T-helper 2 cell (primary cell): ENCODE measurements at places on chromosomes 11 and 22.

- DNase-seq = no peak
These were observed 44.8 kb downstream of the PRR5L start for GRCh38 chr11:36340897-36341296.

DNA sequence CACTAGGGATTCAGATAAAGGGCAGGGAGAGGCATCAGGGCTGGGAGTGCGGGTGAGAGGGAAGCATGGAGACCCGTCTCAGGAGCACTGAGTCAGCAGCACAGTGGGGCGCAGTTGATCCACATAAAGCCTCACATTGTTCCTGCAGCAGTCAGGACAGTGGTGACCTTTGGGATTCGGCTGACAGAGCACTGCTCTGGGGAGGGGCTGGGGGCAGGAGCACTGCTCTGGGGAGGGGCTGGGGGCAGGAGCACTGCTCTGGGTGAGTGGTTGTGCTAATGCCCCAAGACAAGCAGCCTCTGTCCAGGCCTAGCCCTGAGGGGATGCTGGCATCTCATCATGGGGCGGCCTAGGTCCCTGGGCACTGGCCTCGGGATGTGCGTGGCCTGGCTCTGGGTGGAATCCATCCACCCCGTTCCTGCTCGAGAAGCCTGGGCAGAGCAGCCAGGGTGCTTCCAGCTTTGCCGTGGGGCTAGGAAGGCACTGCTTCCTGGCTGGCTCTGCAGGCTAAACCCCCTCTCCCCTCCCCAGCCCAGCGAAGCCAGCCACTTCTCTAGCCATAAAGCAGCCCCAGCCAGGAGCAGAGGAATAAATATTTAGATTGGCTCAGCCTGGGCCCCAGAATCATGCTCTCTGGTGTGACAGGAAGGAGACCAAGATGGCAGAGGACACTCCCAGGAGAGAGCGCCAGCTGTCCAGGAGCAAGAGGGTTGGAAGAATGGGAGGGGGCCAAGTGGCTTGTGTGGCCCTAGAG lies 7.3 kb downstream of the OAF start:
- no peak for DNase-seq

- no peak for DNase-seq
These were observed 36.6 kb downstream of the DCUN1D5 start for GRCh38 chr11:103055221-103055890.

GRCh38 chr11:105786741-105787140 lies 176.9 kb downstream of the GRIA4 start:
- DNase-seq = no peak

GRCh38 chr22:44704159-44705021 lies 2.4 kb downstream of the PRR5 start:
- no peak for DNase-seq

DNA sequence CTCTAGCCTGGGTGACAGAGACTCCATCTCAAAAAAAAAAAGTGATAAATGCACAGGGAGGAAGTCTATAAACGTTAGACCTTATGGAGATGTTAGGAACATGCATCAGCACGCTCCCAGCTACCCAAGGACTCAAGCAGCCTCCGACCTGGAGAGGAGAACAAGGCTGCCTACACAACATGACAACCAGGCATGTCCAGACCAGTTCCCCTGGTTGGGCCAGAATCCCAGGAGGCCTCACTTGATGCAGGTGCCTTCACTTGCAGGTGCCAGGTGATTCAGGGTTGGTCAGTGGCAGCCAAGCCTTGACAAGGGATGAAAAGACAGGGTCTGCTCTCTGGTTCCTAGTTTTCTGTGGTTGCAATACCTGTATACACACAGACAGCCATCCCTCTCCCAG lies 5.9 kb downstream of the RANGAP1 start:
- DNase-seq = no peak

DNA sequence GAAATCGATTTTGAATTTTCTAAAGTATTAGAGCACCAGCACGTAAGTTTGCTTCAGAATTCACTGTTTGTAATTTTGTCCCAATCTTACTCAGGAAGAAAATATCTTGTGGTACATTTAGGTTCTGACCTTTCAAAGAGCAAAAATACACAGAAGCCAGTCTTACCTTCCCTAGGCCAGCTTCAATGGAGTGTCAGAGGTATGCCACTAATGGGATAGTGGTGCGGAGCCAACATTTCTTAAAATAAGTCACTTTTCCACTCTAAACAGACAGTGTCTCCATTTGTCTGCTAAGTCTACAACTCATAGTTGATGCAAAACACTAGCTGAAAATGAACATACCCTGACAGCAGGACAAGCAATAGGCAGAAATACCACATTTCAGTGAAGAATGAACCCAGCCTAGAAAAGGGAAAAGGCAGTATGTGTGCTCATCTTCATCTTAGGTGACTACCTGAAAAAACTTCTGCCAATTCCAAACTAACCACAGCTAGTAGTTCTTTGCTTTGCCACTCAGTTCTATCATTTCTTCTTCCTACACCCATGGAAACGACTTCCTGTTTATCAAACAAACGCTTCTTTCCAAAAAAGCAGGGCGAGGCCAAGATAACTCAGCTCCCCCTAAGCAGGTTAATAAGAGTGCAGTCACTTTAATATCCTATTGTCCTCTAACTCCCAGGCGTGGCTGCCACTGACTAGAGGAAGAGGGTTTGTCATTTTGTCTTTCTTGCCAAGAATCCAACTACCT lies 94.0 kb upstream of the APOA1 start:
- peak; percentile 81 for DNase-seq

- no peak for DNase-seq
These were observed 36.9 kb downstream of the IGF2 start for GRCh38 chr11:2102132-2102882.

DNA sequence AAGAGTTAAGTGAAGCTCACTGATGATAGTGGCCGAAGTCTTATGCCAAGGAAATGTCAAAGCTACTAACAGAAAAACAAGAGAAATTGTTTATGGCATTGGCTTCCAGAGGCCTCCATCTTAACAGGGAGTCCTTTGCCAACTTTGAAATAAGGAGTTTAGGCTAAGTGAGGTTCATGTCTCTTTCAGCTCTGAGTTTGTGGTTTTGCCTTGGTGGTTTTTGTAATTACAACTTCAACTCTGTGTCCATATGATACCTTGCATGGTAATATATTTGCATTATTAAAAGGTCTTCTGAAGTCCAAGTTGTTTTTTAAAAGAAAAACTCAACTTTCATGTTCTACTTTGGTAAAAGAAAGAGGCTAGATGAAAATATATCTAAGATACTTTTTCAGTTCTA lies 31.4 kb upstream of the ANO5 start:
- DNase-seq = no peak

DNA sequence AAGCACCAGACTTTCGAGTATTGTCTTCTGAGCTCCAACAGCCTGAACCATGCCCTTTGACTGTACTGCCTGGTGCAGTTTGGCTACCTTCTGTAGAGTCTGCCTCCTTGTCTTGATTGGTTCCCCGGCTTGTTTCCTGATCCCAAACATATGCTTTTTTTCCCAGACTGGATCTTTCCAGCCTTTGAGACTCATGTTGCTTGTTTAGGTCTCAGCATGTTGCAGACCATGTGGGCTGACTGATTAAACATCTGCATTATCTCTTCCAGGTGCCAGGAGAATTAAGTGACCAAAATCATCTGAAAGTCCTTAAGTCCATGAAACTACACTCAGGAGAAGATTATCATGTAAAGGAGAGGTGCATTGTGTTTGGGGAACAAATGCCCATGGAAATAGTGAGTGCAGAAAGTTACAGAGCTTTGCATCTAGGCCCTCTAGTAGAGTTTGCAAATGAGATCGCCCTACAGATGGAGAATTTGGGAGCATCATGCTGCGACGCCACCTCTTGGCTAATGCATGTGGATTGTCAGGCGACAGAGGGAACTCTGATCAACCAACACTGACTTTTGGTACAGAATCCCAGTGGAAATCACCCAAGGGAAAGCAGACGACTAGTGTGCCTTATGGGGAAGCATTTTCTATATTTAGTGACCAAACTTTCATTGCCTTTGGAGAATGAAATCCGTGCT lies 188.8 kb downstream of the BLID start:
- DNase-seq = no peak

- DNase-seq = no peak
These were observed 92.7 kb upstream of the TIMP3 start for GRCh38 chr22:32708830-32709229.

GRCh38 chr11:75534259-75535069 lies 8.7 kb upstream of the GDPD5 start:
- no peak for DNase-seq

GRCh38 chr22:28743852-28744251 lies 2.0 kb downstream of the HSCB start:
- no peak for DNase-seq

DNA sequence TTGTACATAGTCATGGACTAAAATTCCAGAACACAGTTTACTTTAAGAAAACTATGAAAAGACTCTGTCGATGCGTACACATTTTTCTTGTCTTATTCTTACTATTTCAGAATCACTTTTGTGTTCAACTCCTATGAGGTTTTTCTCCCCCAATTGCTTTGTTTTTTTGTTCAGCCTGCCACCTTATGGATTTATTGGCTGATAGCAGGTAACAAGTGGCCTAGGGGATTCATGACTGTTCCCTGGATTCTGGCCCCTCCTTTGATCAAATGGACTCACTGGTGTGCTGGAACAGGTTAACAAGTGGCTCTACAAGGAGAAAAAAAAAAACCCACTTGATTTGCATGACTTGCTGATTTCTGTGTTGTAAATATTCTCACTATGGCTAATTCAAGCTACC lies 10.6 kb downstream of the MMP20 start:
- no peak for DNase-seq

DNA sequence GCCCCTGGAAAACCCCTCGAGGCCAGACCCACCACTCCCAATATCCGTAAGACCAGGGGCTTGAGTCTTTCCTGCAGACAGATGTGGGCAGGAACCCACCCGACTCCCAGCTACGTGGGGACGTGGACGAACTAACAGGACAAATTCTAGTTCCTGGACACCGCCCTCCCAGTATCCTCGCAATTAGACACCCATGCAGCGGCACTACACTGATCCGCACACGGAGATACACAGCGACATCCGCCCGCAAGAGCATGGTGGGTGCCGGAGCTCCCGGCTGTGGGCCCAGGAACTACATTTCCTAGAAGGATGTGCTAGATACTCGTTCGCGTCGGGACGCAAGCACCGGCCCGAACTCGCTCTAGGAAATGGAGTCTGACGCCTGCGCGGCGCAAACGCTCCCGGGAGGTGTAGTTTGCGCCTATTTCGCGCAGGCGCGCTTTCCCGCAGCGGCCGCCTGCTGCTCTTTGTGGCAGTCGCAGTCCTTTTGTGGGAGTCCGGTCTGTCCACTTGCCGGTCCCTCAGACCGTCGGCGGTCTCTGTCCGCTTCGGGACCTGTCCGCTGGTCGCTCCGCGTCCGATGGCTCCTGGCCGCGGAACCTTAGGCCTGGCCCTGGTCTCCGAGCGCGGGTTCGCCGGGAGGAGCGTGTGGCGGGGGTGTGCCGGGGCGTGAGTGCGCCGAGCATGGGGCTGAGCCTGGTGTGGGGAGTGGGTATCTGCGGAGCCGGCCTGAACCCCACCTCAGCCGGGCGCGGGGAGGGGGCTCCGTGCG lies at the start of gene ZNF74:
Gene ZNF74, plus strand, starts transcription at position 447 of the 772 bp plus-strand sequence. CDS start 478 bp downstream, outside the sequence.
- peak; percentile 75 for DNase-seq

DNA sequence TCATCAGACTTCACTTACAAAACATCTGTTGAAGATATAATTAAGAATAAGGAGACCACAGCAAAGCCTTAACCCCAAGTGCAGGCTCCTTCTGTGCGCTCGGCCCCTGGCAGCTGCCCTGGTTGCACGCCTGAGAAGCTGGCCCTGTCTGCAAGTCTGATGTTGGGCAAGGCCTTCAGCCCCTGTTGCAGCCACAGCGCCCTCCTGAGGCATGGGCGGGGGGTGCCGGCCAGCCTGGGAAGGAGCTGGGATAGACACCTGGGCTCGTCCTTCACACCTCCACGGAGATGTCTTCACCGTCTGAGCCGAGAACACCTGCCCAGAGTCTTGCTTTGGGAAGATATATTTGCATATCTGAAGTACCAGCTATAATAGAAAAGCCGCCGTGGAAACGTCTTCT lies 104.1 kb downstream of the MPPED1 start:
- no peak for DNase-seq

DNA sequence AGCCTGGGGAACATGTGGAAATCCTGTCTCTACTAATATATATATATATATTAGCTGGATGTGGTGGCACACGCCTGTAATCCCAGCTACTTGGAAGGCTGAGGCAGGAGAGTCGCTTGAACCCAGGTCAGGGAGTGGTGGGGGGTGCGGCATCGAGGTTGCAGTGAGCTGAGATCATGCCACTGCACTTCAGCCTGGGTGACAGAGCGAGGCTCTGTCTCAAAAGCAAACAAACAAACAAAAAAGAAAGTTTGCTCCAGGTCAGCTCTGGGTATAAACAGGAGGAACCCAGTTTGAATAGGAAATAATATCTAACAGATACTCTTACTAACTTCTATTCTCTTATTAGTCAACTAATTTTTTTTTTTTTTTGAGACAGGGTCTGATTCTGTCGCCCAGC lies 34.3 kb upstream of the CECR2 start:
- no peak for DNase-seq

DNA sequence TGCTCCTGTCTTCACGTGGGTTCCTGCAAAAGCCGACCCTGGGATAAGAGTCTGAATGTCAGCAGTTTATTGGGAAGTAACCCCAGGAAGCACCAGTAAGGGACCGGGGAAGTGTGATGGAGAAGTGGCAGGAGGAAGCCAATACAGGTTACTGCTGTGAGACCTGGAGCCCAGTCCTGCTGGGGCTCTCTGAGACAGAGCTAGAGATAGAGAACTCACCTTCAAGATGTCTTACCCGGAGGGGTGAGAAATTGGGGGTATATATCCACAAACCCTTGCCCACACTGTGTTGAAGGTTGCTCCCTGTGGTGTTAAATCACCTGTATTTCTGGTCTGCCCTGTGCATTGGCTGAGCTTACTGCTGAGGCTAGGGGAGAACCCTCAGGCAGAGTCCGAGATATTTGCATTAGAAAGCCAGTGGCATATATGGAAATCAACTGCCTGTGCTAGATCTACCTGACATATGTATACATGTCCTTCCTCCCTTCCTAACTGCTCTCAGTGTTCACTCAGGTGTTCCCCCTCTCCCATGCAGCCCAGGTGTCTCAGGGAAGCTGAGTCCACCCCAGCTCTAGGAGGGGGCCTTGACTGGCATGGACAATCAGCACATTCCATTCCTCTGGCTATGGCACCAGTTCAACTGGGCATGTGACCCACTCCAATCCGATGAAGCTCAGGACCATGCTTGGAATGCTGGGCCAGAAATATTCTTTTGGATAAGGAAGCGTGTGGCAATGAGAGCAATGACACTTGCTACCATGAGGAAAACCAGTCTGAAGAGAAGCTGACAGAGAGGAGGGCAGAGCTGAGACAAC lies 6.8 kb upstream of the MICAL2 start:
- no peak for DNase-seq

- DNase-seq = no peak
These were observed 15.9 kb downstream of the IL10RA start for GRCh38 chr11:118002010-118002540.

GRCh38 chr11:57547854-57548377 lies 10.5 kb downstream of the SMTNL1 start:
- no peak for DNase-seq

GRCh38 chr11:72422414-72422813 lies 11.9 kb downstream of the CLPB start:
- no peak for DNase-seq
